Stimulated activated CD4-positive, alpha-beta T cell treated with anti-CD3 and anti-CD28 coated beads, Interleukin-1b, Interleukin-23, amount 100 ng/mL, for 1 hour (primary cell): ENCODE measurements at places on chromosomes 12 and 14.

- DNase-seq = no peak
Observed at GRCh38 chr14:66445936-66446335, 40.2 kb upstream of the CCDC196 start.

- peak; percentile 14 for DNase-seq
Observed at GRCh38 chr12:14845350-14845750, 2.0 kb upstream of the ART4 start.

DNA sequence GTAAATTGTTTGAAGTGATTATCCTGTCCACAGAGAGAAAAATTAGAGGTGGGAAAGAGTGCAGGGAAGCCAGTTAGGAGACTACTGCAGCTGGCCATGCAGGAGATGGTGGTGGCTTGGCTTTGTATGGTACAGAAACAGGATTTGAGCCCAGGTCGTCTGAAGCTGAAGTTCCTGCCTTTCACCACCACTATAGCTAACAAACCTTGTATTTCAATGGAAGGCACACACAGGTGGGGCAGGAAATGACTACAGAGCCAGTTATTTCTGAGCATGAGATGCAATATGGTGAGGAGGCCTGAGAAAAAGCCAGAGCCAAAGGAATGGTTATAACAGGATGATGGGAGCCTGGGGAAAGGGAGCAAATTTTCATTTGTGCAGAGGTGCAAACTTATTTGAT, 103.9 kb downstream of the BTG1 start:
- DNase-seq = no peak

GRCh38 chr14:50476134-50476533, 56.2 kb downstream of the MAP4K5 start:
- DNase-seq = no peak

- DNase-seq = no peak
Observed at GRCh38 chr14:64158608-64159007, 135.6 kb downstream of the ESR2 start.

DNA sequence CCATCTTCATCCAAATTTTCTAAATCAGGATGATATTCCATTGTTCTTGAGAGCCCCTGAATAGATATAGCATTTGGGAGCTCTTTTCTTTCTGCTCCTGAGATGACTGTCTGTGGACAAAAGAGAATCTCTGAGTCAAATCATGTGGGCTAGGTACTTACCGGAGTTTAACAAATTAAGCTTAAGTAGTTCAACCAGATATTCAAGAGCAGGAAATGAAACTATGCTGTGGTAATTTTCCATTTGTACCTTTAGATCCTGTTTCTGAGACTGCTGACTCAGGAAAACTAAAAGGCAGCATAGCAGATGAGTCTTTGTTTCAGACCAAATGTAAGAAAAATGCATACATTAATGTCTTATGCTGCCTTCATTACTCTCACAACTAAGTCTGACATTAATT, at the start of gene CLEC7A:
CLEC7A (minus strand) TSS at position 158 of the 400 bp plus-strand sequence; CDS start at position 41, 117 bp downstream.
- DNase-seq = no peak

DNA sequence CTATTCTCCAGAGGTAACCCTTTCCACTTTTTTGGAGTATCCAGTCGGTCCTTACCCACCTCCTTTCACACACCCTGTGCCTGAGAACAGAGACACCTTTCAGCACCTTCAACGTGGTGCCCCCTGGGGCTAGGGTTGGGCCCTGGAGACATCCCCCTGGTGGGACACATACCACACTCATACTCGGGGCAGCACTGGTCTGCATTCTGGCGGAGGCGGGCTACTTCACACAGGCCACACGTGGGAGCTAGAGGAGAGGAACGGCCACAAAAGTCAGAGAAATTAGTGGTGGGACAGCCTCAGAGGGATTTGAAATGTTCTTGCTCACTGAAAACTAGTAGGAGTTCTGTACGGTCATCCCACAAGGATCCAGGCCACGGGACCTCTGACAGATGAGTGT, 39.8 kb upstream of the ANO2 start:
- DNase-seq = no peak
